ENCODE measurements at places on chromosomes 4 and X. TPM values are rescaled to one million over a fixed set of nuclear protein-coding genes. Genes with fewer than 3 reads are reported as not detected.

DNA sequence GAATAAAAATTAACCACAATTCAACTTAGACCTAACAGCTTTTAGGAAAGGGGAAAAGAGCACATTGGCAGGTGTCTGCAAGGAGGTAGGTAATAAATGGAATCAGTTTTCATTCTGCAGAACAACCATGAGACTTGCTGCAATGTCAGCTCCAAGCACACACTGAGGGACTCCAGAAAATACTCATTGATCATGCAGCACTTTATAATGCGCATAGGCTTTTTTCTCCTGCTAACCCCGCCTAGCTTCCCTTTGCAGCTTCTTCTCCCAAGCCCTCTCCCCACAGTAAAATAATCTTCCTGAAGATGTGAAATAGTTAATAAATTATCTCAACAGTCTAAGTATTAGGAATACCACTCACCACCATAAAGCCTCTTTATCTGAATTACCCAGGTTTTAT lies 36.9 kb downstream of the ANKRD17 start:
- no peaks in the 10 kb centered on the region for H3K27me3 ChIP-seq
- peak overlapping the region; percentile 11 for H3K4me3 ChIP-seq
- DNase-seq, result no peak
- peaks cover 13% of the 10 kb centered on the region for H3K36me3 ChIP-seq
- H3K4me1 ChIP-seq, result peaks cover 37% of the 10 kb centered on the region

GRCh38 chrX:149004936-149005335 lies 500.2 kb downstream of the IDS start:
- H3K27me3 ChIP-seq, result no peaks in the 10 kb centered on the region
- H3K36me3 ChIP-seq, result no peaks in the 10 kb centered on the region
- no peak for DNase-seq
- H3K4me1 ChIP-seq, result no peaks in the 10 kb centered on the region

GRCh38 chrX:154712781-154713740 lies 37.8 kb downstream of the GAB3 start:
- peak overlapping the region; percentile 41 for H3K27ac ChIP-seq
- no peaks in the 10 kb centered on the region for H3K27me3 ChIP-seq
- H3K4me3 ChIP-seq, result no peak overlapping the region
- peaks cover 40% of the 10 kb centered on the region for H3K4me1 ChIP-seq

GRCh38 chr4:37620176-37620575 lies 66.0 kb downstream of the RELL1 start:
- no peaks in the 10 kb centered on the region for H3K4me1 ChIP-seq
- no peak overlapping the region for H3K27ac ChIP-seq
- DNase-seq, result no peak
- H3K4me3 ChIP-seq, result no peak overlapping the region
- no peaks in the 10 kb centered on the region for H3K36me3 ChIP-seq
- no peaks in the 10 kb centered on the region for H3K27me3 ChIP-seq

DNA sequence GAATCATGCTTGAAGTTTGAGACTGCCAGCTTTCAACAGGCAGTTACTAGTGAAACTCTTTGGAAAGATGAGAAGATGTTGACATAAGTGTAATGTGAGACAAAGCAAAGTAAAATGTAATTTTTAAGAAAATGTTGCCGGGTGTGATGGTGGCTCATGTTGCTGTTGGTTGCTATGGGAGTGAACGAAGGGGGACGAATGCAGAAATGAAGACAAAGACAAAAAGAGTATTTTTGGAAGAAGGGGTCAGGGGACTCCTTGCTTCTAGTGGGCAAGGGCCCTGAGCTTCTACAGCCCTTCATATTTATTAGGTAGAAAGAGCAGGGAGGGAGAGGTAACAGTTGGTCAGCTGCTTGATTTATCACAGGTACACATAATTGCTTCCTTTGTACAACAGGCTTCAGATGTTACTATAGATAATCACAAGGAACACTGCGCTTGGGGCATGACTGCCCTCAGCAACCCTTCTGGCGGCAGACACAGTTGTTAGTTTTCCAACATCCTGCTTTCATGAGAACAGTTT lies 11.9 kb upstream of the UGDH start:
- peaks cover 6% of the 10 kb centered on the region for H3K36me3 ChIP-seq
- no peaks in the 10 kb centered on the region for H3K27me3 ChIP-seq
- no peaks in the 10 kb centered on the region for H3K4me1 ChIP-seq

DNA sequence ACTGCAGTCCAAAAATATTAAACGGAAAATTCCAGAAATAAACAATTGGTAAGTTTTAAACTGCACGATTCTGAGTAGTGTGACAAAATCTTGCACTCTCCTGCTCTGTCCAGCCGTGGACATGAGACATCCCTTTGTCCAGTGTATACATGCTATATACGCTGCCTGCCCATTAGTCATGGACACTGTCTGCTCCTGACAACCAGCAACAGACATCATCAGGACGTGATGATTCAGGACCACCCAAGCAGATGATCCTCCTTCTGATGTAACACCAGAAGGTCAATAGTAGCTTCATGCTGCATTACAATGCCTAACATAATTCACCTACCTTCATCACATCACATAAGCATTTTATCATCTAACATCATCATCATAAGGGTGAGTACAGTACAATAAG lies 36.3 kb downstream of the ATRX start:
- H3K27me3 ChIP-seq, result no peaks in the 10 kb centered on the region
- DNase-seq, result no peak

- H3K27ac ChIP-seq, result no peak overlapping the region
- no peaks in the 10 kb centered on the region for H3K4me1 ChIP-seq
- H3K4me3 ChIP-seq, result no peak overlapping the region
- no peak for DNase-seq
These were observed 85.3 kb upstream of the RBPJ start for GRCh38 chr4:26235500-26235899.

DNA sequence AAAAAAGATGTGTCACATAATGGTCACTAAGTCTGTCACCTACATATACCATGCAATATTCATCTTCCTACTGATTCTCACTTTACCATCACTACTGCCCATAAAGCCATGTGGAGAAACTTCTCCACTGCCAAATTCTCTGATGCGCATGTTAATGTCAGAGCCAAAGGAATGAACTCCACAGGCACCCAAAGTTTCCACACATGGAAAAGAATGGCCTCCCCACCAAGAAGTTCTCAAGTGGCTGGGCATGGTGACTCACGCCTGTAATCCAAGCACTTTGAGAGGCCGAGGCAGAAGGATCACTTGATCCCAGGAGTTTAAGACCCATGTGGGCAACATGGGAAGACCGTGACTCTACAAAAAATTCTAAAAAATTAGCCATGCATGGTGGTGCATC lies 43.8 kb upstream of the UGDH start:
- H3K36me3 ChIP-seq, result peaks cover 26% of the 10 kb centered on the region
- peak overlapping the region; percentile 37 for H3K27ac ChIP-seq
- no peaks in the 10 kb centered on the region for H3K27me3 ChIP-seq
- no peak for DNase-seq

DNA sequence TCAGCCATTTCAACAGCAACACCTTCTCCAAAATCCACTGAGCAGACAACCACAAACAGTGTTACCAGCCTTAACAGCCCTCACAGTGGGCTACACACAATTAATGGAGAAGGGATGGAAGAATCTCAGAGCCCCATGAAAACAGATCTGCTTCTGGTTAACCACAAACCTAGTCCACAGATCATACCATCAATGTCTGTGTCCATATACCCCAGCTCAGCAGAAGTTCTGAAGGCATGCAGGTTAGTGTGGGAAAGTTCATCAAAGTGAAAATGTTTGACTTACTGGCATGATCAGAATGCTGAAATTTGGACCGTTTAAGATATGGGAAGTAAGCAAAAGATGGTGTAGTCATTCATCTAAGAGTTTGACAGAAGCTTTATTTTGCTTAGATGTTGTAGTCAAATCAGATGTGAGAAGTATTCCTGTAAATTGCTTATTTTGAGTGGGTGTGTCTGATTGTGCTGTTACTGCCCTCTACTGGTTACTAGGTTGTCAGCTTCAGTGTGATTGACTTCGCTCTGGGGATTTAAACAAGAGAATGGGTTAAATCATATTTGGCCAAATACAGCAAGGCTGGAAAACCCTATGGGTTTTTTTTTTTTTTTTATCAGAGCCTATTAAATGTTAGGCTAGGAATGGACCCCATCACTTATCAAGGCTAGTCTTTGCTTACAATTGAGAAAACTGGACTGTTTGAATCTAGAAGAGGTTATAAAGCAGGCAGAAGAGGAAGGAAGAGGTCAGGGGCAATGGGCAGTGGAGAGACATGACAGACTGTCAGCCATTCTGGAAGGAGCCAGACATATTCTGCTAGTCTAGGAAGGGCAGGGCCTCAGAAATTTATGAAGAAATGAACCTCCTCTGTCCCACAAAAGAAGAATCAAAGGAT lies 130.3 kb downstream of the DIPK2B start:
- peaks cover 35% of the 10 kb centered on the region for H3K36me3 ChIP-seq
- DNase-seq, result no peak
- peaks cover 38% of the 10 kb centered on the region for H3K4me1 ChIP-seq
- no peak overlapping the region for H3K4me3 ChIP-seq
- H3K27ac ChIP-seq, result peak overlapping the region; percentile 37

- peaks cover 4% of the 10 kb centered on the region for H3K27me3 ChIP-seq
- H3K4me1 ChIP-seq, result no peaks in the 10 kb centered on the region
- DNase-seq, result no peak
- H3K4me3 ChIP-seq, result no peak overlapping the region
- H3K27ac ChIP-seq, result no peak overlapping the region
- H3K36me3 ChIP-seq, result peaks cover 5% of the 10 kb centered on the region
These were observed 18.0 kb upstream of the FAM47E start for GRCh38 chr4:76233529-76233928.

GRCh38 chr4:113673450-113673849 lies 88.1 kb downstream of the CAMK2D start:
- H3K4me3 ChIP-seq, result peak overlapping the region; percentile 41
- H3K27me3 ChIP-seq, result no peaks in the 10 kb centered on the region
- peak overlapping the region; percentile 53 for H3K27ac ChIP-seq
- peaks cover 54% of the 10 kb centered on the region for H3K4me1 ChIP-seq
- DNase-seq, result peak; percentile 14

GRCh38 chr4:142435599-142436235 lies 410.4 kb downstream of the INPP4B start:
- H3K4me3 ChIP-seq, result no peak overlapping the region
- H3K36me3 ChIP-seq, result no peaks in the 10 kb centered on the region
- DNase-seq, result no peak
- no peaks in the 10 kb centered on the region for H3K27me3 ChIP-seq

DNA sequence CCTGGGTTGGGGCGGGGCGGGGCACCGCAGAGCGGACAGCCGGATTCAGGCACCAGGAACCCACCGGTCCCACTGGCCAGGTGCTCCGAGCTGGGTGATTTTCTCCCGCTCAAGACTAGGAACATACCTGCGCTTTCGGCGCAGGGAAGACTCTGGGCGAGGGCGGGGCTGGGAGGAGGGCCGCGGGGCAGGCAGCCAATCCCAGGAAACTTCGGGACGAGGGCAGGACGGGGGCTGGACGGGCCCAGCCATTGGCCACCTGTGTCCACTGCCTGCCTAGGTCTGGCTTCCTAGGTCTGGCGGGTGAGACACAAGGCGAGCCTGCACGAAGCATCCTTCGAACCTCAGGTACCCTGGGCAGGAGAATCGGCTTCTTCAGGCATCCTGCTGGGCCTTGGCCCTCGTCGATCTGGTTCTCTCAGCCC lies 274 bp upstream of the ERVMER34-1 start:
- H3K27ac ChIP-seq, result no peak overlapping the region
- no peaks in the 10 kb centered on the region for H3K36me3 ChIP-seq
- DNase-seq, result no peak
- peaks cover 13% of the 10 kb centered on the region for H3K4me1 ChIP-seq

DNA sequence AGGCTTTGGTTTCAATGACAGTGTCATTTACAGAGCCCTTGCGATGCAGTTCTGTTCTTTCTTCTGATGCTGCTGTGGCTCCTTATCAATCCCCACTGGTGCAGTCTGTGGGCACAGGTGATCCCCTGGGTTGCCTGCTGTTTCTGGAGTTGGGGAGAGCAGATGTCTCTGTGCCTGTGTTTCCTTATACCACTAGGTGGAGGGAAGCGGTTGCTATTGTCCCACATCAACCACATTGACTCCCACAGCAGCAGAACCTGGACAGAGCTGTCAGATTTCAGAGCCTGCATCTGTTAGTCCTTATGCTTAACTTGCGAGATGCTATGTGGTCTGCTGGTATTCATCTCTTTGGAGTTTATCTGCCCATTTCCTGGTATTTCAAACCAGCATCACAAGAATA lies 57.7 kb downstream of the NEIL3 start:
- H3K27ac ChIP-seq, result no peak overlapping the region

DNA sequence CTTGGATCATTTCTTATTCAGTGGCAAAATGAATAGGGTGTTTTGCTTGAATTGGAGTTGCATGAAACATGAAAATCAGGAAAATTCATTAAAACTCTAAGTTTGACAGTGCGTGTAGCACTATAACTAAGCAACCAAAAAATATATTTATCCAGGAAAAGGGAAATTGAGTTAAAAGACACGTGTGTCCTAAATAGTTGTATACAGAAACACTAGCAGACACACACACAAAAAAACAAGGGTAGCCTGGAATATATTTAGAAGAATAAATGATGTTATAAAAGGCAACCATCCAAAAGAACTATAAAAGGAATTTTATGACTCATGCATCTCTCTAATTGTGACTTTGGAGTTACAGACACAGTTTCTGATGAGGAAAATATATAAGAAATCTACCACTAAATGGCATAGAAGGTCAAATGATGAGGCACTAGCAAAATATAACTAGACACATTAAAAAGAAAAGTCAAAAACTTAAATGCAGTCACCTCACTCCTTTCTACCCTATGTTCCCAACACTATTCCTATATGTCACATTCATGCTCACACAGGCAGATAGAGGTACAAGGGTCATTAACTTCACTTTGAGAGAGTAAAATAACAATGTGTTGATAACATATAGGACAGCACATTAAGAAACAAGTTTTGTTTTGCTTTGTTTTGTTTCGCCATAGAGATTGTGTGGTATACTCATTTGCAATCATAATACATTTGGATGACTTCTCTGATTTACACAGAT lies 793.6 kb upstream of the INTU start:
- H3K27me3 ChIP-seq, result no peaks in the 10 kb centered on the region
- H3K4me3 ChIP-seq, result no peak overlapping the region
- no peaks in the 10 kb centered on the region for H3K36me3 ChIP-seq
- H3K4me1 ChIP-seq, result no peaks in the 10 kb centered on the region

GRCh38 chr4:99574530-99575324 lies at the start of gene MTTP:
Gene MTTP, plus strand, starts transcription at chr4:99574824. Its CDS starts 86 bp downstream, at chr4:99574910.
- no peak for DNase-seq
- H3K4me3 ChIP-seq, result peak within 1 kb of the TSS; percentile 13
- peak within 1 kb of the TSS; percentile 64 for H3K27ac ChIP-seq
- H3K4me1 ChIP-seq, result peaks cover 11% of the 10 kb centered on the region

The FGF2 gene
- 0.10 TPM for total RNA-seq

The IGFBP7 gene
- total RNA-seq, result not detected

The AMTN gene
- not detected for total RNA-seq

The UNC5C gene
- total RNA-seq, result not detected
